ENCODE measurements at places on chromosomes 16 and 17.
A peak's percentile ranks its signal among the peaks of the same experiment; 100 is the strongest.

GRCh38 chr16:56228476-56228875, 37.2 kb downstream of the GNAO1 start:
- DNase-seq: no peak

GRCh38 chr16:80993307-80993706, 13.4 kb downstream of the CMC2 start:
- DNase-seq: peak; percentile 56

GRCh38 chr16:84483882-84484565, 20.4 kb downstream of the MEAK7 start:
- DNase-seq: no peak

- no peak for DNase-seq
Observed at GRCh38 chr17:27535975-27536374, 79.7 kb downstream of the KSR1 start.

DNA sequence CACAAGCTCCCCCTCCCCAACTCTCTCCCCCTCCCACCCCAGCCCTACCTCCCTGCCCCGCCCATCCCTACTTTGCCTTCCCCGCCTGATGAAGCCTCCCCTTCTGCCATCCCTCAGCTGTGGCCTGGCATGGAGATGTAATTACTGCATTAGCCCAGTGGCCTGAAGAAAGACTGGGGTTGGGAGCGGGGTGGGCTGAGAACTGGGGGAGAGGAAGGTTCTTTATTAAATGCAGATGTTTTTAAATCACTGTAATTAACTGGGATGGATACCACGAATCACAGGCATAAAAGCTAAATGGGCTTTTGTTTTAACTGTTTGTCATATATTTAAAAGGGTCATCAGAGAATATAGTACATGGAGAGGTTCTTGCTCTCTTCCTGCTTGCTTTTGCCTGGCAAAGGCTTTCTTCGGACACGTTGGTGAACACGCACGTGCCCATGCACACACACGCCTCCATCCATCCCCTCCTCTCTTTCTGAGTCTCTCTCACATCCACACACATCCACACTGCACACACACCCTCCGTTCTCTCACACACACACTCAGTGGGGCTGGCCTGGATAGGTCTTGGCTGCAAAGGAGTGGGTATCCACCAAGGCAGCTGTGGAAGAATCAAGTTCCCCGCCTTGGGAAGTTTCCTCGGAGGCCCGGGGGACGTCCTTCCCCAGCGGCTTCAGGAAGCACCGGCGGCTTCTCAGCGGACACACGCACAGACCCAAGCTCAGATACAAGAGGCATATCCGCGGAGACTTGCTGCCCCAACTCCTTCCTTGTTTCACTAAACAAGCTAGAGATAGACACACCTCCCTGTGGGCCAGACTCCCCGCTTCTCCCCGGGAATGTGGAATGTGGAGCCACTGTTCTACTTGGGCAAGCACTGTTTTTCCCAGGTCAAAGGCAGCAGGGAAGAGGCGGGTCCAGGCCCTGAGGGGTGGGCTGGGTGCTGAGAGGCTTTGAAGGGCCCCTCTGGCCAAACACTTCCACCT, 27.4 kb upstream of the TNRC6C start:
- no peak for DNase-seq

GRCh38 chr17:62827746-62828485, 19.8 kb upstream of the MARCHF10 start:
- DNase-seq: no peak

DNA sequence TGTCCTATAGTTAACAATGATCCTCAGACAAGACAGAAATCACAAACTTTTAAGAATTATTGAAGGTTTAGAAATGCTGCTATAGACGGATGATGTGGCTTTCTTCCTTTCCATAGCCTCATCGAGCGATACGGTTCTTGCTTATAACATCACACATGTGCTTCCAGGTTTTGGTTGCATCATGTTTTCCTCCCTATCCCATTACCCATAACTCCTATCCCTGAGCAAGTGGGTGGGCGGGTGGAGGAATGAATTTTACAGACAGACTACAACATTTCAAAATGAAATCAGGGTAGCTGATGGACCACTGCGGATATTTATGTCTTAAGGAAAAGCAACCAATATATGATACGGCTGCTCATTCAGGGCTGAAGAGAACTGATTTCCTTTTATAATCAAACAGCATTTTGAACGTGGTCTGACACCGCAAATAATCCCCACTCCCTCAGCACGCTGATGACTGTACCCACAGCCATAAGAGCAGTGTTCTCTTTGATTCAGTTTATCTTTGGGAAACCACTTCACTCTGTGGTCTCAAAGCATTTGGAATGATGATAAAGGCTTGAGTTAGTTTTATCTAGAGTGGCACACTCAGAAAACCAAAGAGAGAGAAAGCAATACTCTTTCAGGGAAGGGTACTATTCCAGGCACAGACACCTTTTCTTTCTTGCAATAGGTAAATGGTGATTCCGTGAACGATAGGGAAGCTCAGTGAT, 4.6 kb upstream of the AKTIP start:
- no peak for DNase-seq

- DNase-seq: no peak
Observed at GRCh38 chr16:19348578-19349315, 63.2 kb downstream of the CLEC19A start.

GRCh38 chr16:55340445-55340844, 16.4 kb downstream of the IRX6 start:
- DNase-seq: no peak

- no peak for DNase-seq
Observed at GRCh38 chr16:3101841-3102470, 2.9 kb upstream of the ZSCAN10 start.

- DNase-seq: no peak
Observed at GRCh38 chr16:635573-636205, 416 bp downstream of the METTL26 start.

- no peak for DNase-seq
Observed at GRCh38 chr16:27311448-27311830, 2.3 kb upstream of the IL4R start.

DNA sequence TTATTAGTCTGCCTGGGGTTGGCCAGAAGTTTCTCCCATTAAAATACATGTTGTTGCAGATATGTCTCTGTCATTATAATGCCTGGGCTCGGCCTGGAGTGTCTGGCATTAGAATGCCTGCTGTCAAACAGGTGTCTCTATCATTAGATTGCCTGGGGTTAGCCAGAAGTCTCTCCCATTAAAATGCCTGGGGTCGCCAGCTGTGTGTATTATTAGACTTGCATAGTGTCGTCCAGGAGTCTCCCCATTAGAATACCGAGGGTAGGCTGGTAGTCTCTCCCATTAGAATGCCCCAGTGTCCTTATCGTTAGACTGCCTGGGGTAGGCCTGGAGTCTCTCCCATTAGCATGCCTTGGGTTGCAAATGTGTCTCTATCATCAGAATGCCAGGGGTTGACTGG, 2270.8 kb downstream of the TP53TG3F start:
- no peak for DNase-seq

DNA sequence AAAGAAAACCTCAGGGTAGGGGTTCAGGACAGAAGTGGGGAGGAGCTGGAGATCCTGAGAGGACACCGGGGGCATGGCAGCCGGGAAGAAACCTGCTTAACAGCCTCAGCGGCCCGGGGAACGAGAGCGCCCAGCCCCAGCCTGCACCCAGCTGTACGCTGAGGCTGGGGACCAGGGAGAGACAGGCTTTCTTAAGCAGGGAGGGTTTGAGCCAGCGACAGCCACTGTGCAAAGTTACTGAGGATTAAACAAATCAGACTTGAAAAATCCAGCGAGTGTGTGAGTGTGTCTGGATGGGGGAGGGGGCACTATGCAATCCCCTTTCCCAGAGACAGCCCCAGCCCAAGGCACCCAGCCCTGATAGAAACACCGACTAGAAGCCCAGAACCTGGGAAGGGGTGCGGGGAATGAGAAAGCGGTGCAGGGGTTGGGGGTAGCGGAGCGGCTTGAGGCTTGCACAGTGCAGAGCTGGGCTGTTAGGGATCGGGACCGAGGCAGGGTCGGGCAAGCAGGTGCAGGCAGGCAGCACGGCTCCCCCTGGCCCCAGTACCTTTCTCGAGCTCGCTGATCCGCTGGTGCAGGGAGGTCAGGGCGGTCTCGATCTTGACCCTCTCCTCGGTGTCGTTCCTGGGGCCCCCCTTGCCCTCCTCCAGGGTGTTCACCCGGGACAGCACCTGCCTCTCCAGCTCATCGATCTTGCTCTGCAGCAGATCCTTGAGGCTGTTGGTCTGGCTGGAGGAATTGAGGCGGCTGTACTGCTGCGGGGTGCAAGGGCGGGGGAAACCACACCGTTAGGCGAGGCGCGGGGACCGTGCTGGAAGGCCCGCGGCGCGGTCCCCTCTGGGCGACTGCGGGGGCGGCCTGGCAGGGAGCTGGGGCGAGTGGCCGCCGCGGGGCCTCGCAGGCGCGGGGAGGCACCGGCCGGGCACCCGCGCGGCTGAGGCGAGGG, 1.2 kb downstream of the NPTX1 start:
- no peak for DNase-seq

DNA sequence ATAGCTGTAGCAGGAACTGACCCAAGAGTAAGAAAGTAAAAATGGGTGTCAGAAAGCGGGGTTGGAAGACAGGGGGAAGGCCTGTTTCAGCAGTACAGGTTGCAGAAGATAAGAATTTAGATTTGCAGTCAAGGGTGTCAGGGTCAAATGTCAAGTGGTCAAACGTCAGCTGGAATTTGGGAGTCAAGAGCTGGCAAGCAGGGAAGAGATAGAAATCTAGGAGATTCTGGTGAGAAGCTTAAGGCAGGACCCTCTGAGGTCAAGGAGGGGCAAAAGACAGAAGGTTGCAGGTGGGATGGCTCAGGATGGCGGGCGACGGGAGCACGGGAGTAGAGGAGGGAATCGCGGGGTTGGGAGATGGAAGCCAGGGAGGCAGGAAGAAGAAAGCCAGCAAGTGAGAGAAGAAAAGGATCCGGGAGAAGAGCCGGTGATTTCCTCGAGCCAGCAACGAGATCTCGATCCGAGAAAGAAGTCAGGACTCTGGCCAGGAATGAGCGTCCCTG, 335 bp downstream of the SLC25A35 start:
- no peak for DNase-seq

GRCh38 chr17:64411999-64412771, 21.5 kb upstream of the PECAM1 start:
- no peak for DNase-seq

GRCh38 chr16:70526403-70526802, 2.8 kb downstream of the SF3B3 start:
- DNase-seq: no peak

DNA sequence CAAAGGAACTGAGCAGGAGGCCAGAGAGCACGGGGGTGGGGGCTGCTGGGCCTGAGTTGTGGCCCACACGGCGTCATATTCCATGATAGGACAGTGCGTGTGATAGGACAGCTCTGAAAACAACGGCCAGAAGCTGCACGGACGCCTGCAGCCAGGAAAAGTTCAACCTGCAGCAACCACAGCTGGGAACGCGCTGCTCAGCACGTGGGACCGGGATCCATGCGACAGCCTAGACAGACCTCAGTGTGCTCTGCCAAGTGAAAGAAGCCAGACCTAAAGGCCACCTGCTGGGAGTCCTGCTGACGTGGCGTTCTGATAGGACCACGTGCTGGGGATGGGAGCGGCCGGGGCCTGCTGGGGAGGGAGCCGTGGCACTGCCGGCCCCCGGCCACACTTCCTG, 21.6 kb downstream of the CTU2 start:
- DNase-seq: no peak

DNA sequence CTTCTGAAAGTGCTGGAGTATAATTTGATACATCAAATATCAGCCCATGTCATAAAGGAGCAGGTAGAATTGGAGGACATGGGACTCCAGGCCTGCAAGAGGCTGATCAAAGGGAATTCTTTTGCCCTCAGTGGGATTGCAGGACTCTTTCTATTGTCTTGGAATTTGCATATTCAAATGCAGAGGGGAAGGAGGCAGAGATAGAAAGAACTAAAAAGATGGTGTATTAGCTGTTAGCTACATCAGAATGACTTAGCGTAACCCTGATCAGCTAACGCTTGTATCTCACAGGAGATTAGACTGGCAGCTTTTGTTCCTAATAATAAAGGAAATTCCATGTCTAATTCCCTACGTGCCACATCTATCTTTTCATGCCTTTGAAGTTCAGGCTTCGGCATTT, 1014.7 kb upstream of the RBFOX1 start:
- no peak for DNase-seq

GRCh38 chr16:18829251-18829650, 27.9 kb upstream of the ARL6IP1 start:
- no peak for DNase-seq

- DNase-seq: no peak
Observed at GRCh38 chr17:79911430-79912399, 72.5 kb upstream of the CBX4 start.

All from T47D (cell line).